Colonic mucosa (tissue), 4 donors: ENCODE measurements at places on chromosomes 12 and 14.

DNA sequence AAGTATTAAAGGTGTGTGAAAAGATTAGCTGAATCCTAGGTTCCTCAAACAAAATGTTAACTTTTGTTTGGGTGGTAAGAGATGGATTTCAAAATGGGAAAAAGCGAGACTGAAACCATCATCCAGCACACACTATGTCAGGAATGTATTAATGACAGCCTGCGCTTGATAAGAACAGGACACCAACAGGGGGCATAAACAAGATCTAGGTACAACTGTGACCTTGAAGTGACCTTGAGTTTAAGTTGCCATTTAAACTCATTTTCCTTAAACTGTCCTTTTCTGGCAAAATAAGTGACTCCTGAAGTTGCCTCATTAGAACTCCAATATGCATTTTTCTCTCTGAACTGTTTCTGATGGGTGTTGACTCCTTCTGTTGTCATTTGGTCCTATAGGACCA is 17.1 kb downstream of the PRKCH start:
- H3K27me3 ChIP-seq = no peaks in the 10 kb centered on the region
- peak overlapping the region; percentile 9 for H3K27ac ChIP-seq
- H3K36me3 ChIP-seq = no peaks in the 10 kb centered on the region
- H3K4me3 ChIP-seq = no peak overlapping the region

DNA sequence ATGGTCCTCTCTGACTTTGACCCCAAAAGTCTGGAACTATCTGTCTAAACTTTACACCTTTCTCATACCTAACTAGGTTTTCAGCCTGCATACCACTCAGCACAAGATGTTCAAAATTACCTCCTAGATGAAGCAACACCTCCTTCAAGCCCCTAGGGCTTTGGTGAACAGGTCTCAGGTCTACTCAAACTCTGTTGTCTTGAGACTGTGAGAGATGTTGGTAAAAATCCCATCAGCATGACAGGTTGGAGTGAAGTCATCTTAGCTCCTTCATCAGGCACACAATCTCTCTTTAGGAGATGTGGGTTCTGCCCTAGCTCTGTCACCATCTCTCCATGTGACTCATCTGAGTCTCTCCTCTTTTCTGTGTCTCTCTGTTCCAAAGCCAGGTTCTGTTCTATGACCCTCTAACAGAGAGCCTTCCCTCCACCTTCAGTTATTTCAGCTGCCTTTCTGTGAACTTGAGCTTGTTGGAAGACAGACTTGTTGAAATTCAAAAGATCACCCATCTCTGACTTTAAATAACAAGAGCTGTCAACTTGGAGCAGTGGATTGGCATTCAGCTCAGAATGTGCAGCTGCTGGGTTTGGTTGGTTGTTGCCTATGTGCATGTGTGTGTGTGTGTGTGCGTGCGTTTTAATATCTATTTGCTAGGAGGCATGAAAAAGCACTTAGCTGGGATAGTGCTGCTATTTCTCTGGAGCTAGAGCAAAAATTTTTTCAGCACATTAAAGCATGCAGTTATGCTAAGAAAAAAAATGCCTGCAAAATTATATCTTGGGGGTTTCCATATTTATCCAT is 130.7 kb downstream of the CRACR2A start:
- H3K27ac ChIP-seq = no peak overlapping the region
- no peak for DNase-seq
- H3K4me3 ChIP-seq = no peak overlapping the region
- no peaks in the 10 kb centered on the region for H3K36me3 ChIP-seq
- H3K4me1 ChIP-seq = no peaks in the 10 kb centered on the region

GRCh38 chr14:85535991-85536832 is 6.3 kb downstream of the FLRT2 start:
- no peak for DNase-seq
- H3K4me3 ChIP-seq = no peak overlapping the region
- no peaks in the 10 kb centered on the region for H3K27me3 ChIP-seq
- H3K4me1 ChIP-seq = no peaks in the 10 kb centered on the region

GRCh38 chr14:104274806-104275205 is 136.4 kb downstream of the KIF26A start:
- no peak overlapping the region for H3K4me3 ChIP-seq
- no peaks in the 10 kb centered on the region for H3K36me3 ChIP-seq
- H3K4me1 ChIP-seq = no peaks in the 10 kb centered on the region
- no peaks in the 10 kb centered on the region for H3K27me3 ChIP-seq

- no peaks in the 10 kb centered on the region for H3K36me3 ChIP-seq
- peak overlapping the region; percentile 88 for H3K27ac ChIP-seq
- DNase-seq = peak; percentile 73
- no peak overlapping the region for H3K4me3 ChIP-seq
- H3K27me3 ChIP-seq = no peaks in the 10 kb centered on the region
Measured at GRCh38 chr12:51954561-51955361, 3.3 kb downstream of the ACVR1B start.

- H3K4me3 ChIP-seq = peak overlapping the region; percentile 47
- H3K36me3 ChIP-seq = no peaks in the 10 kb centered on the region
- no peak overlapping the region for H3K27ac ChIP-seq
- H3K4me1 ChIP-seq = peaks cover 5% of the 10 kb centered on the region
- peaks cover 6% of the 10 kb centered on the region for H3K27me3 ChIP-seq
- no peak for DNase-seq
Measured at GRCh38 chr14:77180726-77181602, 634 bp upstream of the TMEM63C start.

DNA sequence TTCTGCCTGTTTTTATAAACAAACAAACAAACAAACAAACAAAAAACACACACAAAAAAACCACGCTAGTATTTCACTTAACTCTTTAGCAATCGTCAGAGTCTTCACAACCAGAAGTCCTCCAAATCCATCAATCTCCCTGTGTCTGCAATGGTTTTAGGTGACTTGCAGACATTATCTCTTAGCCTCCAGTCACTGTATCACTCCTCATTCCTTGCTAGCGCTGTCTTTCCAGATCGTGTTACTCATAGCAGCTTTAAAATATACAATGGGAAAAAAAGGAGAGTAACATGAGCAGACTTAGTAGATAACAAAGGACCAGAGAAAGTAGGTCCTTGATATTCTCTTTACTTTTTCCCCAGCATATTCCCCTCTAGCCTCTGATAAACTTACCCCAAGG is 15.5 kb upstream of the ETNK1 start:
- DNase-seq = no peak
- no peak overlapping the region for H3K4me3 ChIP-seq
- no peaks in the 10 kb centered on the region for H3K27me3 ChIP-seq
- no peak overlapping the region for H3K27ac ChIP-seq

DNA sequence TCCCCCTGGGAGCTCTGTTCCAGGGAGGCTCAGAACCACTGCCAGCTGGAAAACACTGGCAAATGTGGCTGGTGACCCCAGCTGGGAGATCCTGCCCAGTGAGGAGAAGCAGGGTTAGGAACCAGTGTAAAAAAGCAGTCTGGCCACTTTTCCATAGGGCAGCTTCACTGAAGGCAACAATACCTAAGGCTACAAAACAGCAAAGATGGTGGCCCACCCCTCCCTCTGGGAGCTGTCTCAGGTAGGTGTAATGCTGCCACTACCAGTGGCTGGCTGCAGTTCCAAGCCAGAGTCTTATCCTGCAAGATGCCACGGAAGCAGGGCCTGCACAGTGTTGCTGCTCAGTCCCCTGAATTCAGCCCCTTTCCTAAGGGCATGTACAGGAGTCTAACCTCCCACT is 50.6 kb upstream of the ANO6 start:
- no peak overlapping the region for H3K27ac ChIP-seq
- H3K4me1 ChIP-seq = no peaks in the 10 kb centered on the region
- no peaks in the 10 kb centered on the region for H3K36me3 ChIP-seq
- no peaks in the 10 kb centered on the region for H3K27me3 ChIP-seq
- H3K4me3 ChIP-seq = no peak overlapping the region
- no peak for DNase-seq

DNA sequence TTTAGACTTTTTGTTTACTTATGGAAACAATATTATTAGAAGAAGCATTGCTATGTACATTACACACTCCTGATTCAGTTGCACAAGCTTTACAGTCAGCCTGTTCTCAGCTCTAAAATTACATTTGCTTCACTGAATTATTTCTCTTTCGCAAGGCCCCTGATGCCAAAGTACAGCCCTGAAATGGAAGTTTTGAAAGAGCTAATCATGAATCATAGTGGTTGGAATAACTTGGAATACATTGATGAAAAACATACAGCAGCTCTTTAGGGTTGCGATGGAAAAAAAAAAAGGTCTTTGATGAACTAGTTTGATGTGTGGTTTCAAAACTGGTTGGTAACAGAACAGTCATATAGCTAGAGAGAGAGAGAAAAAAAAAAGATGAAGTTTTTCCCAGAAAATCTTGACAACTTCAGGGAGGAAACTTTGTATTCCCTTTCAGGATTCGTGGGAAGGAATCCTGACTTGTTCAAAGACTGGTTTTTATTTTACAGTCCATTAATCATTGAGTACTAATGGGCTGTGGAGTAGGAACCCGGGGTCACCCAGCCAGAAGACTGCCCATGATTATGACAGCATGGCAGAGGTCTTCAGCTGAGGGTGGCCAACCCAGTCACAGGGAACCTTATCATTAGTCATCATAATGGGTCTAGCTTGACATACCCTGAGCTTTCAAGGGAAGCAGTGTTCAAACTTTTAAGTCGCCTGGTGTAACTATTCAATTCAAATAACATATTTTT is 460.1 kb downstream of the NAV3 start:
- H3K27ac ChIP-seq = no peak overlapping the region
- H3K36me3 ChIP-seq = no peaks in the 10 kb centered on the region
- no peak for DNase-seq
- no peak overlapping the region for H3K4me3 ChIP-seq
- H3K4me1 ChIP-seq = no peaks in the 10 kb centered on the region

DNA sequence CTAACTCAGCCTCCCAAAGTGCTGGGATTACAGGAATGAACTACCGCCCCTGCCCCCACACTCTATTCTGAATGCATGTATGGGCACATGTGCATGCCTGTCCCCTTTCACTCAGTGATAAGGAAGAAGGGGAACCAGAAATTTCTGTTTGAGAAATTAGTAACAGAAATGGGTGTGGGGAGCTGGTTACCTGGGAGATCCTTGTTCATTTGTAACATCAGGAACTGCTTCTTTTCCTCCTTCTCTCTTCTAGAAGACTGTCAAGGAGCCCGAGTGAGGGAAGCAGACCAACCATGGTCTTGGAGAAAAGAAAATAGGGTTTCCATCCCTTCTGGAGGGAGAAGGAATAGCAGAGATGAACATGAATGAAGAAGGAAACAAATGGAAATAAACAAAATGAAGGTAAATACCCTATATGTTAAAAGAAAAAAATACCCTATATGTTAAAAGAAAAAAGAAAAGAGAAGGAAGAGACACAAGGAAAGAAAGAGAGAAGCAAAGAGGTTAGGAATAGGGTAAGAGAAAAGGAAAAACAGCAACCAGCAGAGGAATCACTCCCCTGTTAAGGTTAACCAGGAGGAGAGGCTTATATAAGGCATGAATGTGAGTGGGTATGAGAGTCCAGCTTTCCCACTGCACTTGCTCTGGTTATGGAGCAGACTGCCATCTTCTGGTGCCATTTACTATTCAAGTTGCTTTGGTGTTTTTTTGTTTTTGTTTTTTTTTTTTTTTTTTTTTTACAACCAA is 3.3 kb downstream of the PPP1R3E start:
- no peak overlapping the region for H3K27ac ChIP-seq
- H3K27me3 ChIP-seq = no peaks in the 10 kb centered on the region
- no peaks in the 10 kb centered on the region for H3K36me3 ChIP-seq
- peaks cover 3% of the 10 kb centered on the region for H3K4me1 ChIP-seq
- no peak overlapping the region for H3K4me3 ChIP-seq

- H3K27me3 ChIP-seq = no peaks in the 10 kb centered on the region
- H3K4me3 ChIP-seq = no peak overlapping the region
- no peaks in the 10 kb centered on the region for H3K36me3 ChIP-seq
- DNase-seq = no peak
Measured at GRCh38 chr12:1574865-1575259, 19.5 kb downstream of the FBXL14 start.

- no peaks in the 10 kb centered on the region for H3K4me1 ChIP-seq
- H3K27ac ChIP-seq = no peak overlapping the region
- no peaks in the 10 kb centered on the region for H3K27me3 ChIP-seq
- DNase-seq = no peak
- H3K36me3 ChIP-seq = no peaks in the 10 kb centered on the region
- no peak overlapping the region for H3K4me3 ChIP-seq
Measured at GRCh38 chr12:87687362-87687761, 341.8 kb downstream of the C12orf50 start.

DNA sequence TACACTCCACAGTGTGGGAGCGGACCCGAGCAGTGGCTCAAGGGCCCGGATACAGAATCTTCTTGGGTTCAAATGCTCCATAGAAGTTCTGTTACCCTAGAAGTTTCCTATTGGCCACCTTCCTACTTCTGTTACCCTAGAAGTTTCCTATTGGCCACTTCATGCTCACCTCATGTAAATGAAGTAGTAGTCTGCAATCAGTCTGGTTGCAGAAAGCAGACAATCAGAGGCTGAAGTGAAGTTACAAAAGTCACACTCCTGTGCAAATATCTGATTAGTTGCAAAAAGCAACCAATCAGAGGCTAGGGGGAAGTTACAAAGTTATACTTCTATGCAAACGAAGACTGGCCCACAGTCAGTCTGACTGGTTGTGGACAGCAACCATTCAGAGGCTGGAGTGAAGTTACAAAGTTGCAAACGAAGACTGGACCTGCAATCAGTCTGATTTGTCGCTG is 77.8 kb upstream of the CPNE8 start:
- no peak overlapping the region for H3K4me3 ChIP-seq
- no peak for DNase-seq
- H3K27me3 ChIP-seq = no peaks in the 10 kb centered on the region

- H3K4me1 ChIP-seq = no peaks in the 10 kb centered on the region
- H3K36me3 ChIP-seq = no peaks in the 10 kb centered on the region
- DNase-seq = no peak
- H3K4me3 ChIP-seq = no peak overlapping the region
- H3K27ac ChIP-seq = no peak overlapping the region
Measured at GRCh38 chr12:108093209-108093608, 35.9 kb upstream of the WSCD2 start.

DNA sequence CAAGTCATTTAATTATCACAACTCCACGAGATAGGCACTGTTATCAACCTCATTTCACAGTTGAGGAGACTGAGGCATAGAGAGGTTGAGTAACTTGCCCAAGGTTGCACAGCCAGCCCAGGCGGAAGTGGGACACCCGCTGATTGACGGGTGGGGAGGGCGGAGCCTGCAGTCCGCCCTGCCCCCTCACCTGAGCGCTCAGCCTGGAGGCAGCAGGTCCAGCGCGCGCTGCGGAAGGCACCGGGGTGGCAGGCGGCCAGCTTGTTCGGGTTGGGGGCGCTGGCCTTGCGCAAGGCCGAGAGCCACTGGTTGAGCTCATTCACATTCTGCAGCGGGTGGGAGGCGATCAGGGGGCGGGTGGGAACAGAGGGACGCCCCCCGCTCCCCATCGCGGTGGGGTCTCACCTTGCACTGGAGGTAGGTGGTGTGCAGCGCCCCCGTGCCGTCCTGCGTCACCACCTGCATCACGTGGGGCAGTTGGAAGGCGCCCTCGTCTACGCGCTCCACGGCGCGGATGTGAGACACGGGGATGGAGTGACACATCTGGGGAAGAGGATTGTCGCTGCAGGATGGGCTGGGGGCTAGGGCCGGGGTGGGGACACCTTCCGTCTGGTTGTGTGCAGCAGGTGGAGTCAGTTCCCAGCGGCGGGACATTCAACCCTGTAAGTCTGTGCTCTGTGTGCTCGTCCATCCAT is 31.7 kb downstream of the RASAL1 start:
- H3K4me1 ChIP-seq = no peaks in the 10 kb centered on the region
- no peak overlapping the region for H3K4me3 ChIP-seq
- peak; percentile 57 for DNase-seq
- no peaks in the 10 kb centered on the region for H3K36me3 ChIP-seq
- H3K27ac ChIP-seq = no peak overlapping the region
- no peaks in the 10 kb centered on the region for H3K27me3 ChIP-seq
